ENCODE measurements at places on chromosomes 3 and 15.

DNA sequence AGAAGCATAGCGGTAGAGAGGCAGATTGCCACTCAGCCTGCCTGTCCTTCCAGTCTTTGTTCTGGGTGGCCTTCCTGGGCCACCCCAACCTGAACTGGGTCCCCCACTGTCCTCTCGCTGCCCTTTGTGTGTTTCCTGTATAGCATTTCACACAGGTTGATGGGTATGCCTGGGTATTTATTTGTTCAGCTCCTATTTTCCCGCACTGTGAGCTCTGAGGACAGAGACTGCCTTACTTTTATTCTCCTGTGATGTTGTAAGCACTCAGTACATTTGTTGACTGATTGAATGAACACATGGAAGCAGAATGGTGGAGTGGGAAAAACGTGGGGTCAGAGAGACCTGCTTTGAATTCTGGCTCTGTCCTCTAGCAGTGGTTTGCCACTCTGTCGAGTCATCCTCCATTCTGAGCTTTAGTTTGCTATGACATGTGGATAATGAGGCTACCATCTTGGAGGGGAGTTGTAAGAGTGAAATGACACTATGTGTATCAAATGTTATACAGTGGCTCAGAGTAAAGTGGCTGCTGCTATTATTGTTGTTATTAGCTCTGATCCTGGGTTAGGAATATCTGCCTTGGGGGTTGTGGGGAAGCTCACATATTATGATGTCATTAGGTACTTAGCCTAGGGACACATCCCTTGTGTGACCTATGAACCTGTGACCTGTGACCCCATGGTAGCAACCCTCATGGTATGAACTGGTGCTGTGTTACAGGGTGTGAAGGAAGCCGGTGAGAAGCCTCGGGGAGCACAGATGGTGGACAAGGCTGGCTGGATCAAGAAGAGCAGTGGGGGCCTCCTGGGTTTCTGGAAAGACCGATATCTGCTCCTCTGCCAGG is 6.4 kb downstream of the PLEKHO2 start:
- no peak for DNase-seq

- DNase-seq = no peak
Measured at GRCh38 chr3:178129109-178129508, 407.1 kb upstream of the KCNMB2 start.

- DNase-seq = peak; percentile 95
Measured at GRCh38 chr15:74787251-74788041, 5.6 kb downstream of the CSK start.

DNA sequence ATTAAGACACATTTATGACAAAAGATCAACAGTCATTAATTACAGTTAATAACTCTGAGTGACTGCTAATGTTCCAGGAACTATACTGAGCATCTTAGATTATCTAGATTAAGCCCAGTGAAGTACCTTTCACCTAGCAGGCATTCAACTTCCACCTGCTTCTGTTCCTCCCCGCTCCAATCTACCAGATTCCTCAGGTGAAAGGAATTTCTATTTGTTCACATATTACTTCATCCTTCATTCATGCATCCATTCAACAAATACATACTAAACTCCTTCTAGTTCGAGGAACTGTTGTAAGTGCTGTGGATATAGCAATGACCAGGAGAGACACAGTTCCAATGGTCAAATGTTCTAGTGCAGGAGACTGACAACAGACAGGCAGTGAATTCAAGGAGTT is 139.3 kb downstream of the FILIP1L start:
- no peak for DNase-seq

DNA sequence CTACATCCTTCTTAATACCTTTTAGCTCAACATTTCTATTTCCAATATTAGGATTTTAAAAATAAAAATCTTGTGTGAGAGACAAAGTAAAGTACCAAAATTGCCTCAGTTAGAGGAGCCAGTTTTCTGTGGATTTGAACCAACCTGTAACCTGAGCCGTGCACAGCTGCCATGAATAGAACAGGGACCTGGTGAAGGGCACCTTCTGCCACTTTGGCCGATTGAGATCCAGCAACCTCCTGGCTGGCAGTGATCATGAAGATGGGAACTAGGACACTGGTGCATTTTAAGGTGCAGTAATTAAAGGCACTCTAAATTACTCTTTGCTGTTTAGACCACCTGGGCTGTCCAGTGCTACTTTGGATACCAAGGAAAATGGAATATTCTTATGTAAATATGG is 34.3 kb upstream of the TRAK1 start:
- no peak for DNase-seq

DNA sequence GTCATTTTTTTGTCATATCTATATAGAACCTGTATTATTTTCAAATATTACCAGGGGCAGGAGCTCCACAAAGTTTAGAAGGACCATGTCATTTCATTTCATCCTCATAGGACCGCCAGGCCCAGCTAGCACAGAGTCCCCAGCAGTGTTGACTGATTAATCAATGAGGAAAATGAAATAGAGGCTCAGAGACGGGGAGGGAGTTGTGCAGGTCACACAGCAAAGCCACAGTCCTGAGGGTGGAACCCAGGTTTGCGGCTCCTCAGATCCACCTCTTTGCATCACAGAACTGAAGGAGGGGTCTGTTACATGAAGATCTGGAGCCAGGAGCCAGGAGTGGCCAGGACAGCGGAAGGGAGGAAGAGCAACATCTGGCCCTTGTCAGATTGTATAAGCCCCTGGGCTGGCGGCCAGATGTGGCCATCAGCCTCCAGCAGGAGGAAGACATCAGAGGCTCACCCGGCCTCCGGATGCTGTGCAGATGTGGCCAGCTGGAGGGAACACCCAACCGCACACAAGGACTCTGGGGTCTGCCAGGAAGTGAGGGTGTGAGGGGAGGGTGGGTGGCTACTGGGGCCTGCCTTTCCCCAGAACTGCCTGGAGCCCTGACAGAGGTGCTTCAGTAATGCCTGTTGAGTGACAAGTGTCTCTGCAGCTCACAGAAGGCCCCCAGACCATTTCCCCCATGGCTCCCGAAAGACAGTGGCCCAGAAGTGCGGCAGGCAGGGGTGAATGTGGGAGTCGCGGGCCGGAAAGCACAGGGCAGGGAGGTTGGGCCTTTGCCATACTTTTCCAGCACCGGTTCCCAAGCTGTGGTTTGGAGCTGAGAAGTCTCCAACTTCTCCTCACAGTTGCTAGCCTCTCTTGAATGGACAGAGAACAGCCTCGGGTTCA is 21.3 kb downstream of the EFCC1 start:
- no peak for DNase-seq

DNA sequence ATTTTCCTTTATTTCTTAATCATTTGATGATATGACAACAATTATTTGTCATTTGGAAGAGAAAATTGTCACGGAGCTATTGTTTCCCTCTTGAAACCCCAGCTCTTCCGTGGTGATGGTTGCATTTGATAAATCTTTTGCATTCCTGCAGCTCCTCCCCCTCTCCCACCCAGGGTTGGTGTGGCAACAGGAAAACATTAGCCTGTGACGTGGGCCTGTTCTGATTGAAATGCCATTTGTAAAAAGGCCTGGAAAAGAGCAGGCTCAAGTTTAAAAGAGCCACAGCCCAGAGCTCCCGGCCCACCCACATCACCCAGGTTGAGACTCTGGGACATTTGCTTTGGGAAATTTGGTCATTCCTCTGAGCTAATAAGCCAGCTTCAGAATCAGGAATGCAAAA is 282.5 kb downstream of the RPLP1 start:
- no peak for DNase-seq

DNA sequence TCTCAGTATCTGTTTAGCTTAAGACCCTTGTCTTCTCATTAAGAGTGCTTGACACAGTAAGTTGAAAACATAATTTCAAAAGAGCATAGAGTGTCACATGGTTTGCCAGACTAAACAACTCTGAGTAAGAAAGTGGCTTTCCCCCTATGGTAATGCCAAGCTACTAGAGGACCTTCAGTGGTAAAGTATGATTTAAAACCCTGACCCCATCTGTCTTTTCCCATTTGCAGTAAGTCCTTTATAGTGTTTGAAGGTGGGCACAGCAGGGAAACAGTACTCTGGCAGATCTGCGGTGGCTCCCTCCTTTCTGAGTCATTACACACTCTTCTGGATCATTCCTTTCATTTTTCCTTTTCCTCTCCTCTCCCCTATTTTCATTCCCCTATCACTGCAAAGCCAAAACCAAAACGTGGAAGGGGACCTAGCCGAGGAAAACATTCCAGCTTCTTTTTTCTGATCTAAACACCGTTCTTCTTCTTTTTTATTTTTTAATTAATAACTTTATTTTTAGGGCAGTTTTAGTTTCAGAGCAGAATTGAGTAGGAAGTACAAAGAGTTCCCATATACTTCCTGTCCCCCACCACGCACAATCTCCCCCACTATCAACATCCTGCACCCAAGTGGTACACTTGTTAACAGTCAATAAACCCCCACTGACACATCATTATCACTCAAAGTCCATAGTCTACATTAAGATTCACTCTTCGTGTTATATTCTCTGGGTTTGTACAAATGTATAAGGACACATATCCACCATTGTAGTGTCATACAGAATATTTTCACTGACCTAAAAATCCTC is 74.7 kb downstream of the PPARG start:
- no peak for DNase-seq

- DNase-seq = peak; percentile 46
Measured at GRCh38 chr3:102078854-102079808, 229.8 kb downstream of the NFKBIZ start.

DNA sequence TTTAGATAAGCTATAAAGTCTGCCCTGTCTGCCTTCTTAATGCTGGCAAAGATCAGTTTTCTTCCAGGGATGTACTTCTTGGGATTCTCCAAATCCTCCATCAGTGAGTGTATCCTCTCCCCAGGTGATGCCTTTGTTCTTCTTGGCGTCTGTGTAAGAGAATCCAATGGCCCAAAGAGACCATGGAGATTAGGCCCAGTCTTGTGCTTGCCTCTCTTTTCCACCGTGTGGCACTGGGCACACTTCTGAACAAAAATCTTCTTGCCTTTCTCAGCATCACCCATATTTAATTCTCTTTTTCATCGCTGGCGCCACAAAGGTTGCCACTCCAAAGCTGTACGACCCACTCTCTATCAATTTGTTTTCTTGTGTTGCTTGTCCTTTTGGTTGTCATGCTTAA is 32.2 kb upstream of the TAMM41 start:
- no peak for DNase-seq

- no peak for DNase-seq
Measured at GRCh38 chr3:114566162-114566755, 272.4 kb downstream of the TIGIT start.

- DNase-seq = no peak
Measured at GRCh38 chr3:1583044-1583443, 490.2 kb downstream of the CNTN6 start.

- DNase-seq = peak; percentile 76
Measured at GRCh38 chr3:129650256-129650872, 43.9 kb upstream of the PLXND1 start.

DNA sequence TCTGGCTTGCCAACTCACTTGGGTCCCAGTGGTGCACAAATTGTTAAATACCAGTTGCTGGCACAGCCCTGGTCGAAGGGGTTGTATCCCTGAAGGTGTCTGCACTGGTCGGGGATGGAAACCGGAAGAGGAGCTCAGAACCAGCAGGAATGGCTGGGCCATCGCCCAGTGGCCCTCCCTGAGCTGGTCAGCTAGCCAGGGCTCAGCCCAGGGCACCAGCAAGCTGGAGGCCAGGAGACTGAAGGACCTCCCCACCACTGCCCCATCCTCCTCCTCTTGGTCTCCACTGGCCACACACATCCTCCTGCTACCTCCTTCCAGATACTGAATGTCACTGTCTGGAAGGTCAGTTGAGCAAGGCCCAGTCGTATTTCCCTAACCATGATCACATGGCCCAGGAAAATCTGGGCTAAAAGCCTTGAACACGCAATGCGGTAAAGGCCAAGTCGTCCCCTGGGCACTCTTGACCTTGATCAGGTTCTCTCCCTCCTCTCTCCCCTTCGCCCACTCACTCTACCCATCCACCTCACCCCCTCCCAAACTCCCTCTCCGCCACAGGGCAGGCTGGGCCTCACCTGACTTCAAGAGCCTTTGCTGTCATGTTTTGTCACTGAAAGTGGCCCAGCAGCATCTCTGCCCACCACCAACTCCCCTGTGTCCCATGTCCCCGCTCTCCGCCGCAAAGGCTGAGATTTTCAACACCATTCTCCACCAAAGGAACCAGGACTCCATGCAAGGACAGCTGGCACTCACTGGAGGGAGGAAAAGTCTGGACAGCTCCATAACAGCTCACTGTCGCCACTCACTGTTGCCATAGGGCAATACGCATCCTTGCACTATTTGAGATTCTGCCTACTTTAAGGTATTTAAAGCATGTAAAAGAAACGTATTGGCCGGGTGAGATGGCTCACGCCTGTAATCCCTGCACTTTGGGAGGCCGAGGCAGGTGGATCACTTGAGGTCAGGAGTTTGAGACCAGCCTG is 12.1 kb downstream of the ZDHHC19 start:
- no peak for DNase-seq

GRCh38 chr3:43632986-43633385 is 11.2 kb upstream of the ANO10 start:
- DNase-seq = no peak

GRCh38 chr3:129016356-129016719 is 15.2 kb downstream of the EFCC1 start:
- peak; percentile 77 for DNase-seq

- DNase-seq = peak; percentile 24
Measured at GRCh38 chr15:34993877-34994276, 5.8 kb upstream of the ZNF770 start.

GRCh38 chr3:33417066-33417673 is 23.0 kb downstream of the UBP1 start:
- DNase-seq = no peak

GRCh38 chr15:74808078-74808839 is 4.4 kb upstream of the LMAN1L start:
- no peak for DNase-seq

DNA sequence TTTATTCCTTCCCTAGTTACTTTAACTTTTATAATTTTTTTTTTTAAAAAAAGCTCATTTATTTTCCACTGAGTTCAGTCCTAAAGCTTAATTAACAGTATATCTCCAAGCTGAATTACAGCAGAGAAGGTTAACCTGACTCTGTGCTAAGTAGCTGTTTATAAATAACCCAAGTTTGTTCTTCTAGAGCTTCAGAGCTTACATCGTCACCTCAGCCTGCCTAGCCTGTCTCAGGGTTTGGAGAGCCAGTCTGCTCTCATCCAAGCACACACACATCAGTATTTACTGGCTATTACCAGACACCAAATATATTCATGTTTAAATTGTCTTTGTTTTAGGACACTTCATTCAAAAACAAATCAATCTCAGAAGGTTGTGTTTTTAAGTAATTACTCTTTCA is 154.9 kb downstream of the CDIN1 start:
- no peak for DNase-seq
